ENCODE measurements at places on chromosomes 5 and 9.

- no peak for DNase-seq
Observed at GRCh38 chr5:88557881-88558280, 289.2 kb upstream of the TMEM161B start.

- no peak for DNase-seq
Observed at GRCh38 chr5:136076881-136077445, 48.2 kb downstream of the TGFBI start.

DNA sequence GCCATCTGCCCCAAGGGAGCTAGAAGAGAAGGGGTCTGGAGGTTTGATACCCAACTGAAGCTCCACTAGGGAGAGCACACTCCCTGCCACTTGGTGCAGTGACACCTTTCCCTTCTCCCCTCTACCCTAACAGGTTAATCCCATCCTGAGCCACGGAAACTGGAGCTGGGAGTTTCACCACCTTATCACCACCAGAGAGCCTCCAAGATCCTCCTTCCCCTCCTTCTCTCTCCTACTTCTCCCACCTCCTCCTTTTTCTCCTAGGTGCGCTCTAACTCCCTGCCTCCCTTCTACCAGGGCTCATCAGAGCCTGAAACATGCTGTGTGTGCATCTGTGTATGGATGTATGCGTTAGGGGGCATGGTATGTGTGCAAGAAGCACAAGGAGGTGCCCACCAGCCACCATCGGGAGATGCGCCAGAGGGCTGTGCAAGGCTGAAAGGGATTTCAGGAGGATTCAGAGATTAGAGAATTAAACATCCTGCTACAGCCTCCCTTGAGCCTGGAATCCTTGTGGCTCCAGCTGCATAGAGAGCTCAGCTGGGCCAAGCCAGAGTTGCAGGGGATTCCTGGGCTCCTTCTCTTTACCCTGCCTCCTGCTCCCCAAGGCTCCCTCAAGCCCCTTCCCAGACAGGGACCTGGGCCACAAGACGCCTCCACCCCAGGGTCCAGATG, 89.8 kb downstream of the PCDH1 start:
- DNase-seq, result no peak

- DNase-seq, result no peak
Observed at GRCh38 chr9:88645879-88646199, 110.9 kb downstream of the NXNL2 start.

GRCh38 chr5:141841378-141842180, 36.6 kb downstream of the PCDH1 start:
- DNase-seq, result no peak

All from RCC 7860 (cell line).